A673 (cell line): ENCODE measurements at places on chromosomes 13 and 19. TPM values are rescaled to one million over a fixed set of nuclear protein-coding genes. Genes with fewer than 3 reads are reported as not detected.

The CKAP2 gene
- 104 and 105 TPM in 2 replicates for total RNA-seq

The RFX1 gene
- 19.5 and 23.1 TPM in 2 replicates for total RNA-seq

The BRME1 gene
- 3.2 and 4.0 TPM in 2 replicates for total RNA-seq

The DNAJC15 gene
- 2.4 and 2.6 TPM in 2 replicates for total RNA-seq

The RPS5 gene
- total RNA-seq, result 1,249 and 1,257 TPM in 2 replicates

The MEF2B gene
- total RNA-seq, result 2.9 and 3.4 TPM in 2 replicates

The FGF21 gene
- not detected in 2 replicates for total RNA-seq

- no peak for DNase-seq
Measured at GRCh38 chr13:49271264-49271663, 23.5 kb downstream of the CDADC1 start.

- DNase-seq, result no peak
Measured at GRCh38 chr19:8030960-8031359, 21.6 kb upstream of the CCL25 start.

- no peak for DNase-seq
Measured at GRCh38 chr19:17973759-17974158, 6.9 kb downstream of the KCNN1 start.

- no peak for DNase-seq
Measured at GRCh38 chr13:24016046-24016445, 118.7 kb upstream of the C1QTNF9B start.

DNA sequence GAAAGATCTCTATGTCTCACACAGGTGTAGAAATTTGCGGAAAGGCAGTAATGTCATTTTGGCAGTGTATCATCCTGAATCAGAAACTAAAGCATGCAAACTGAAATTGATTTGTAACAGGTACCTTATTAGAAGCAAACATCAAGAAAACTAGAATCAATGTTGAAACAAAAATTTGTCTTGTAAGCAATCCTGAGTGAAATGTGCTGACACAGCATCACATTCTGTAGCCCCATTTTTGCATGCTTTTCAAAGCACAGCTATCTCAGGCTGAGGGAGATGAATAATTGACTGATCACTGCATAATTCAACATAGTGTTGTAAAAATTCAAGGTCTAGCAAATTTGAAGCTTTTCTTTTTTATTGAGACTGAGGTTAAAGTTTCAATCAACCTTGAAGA is 539.7 kb downstream of the DACH1 start:
- DNase-seq, result no peak

GRCh38 chr13:40274103-40274502 is 392.3 kb downstream of the FOXO1 start:
- DNase-seq, result no peak

- DNase-seq, result no peak
Measured at GRCh38 chr13:94813920-94814475, 101.7 kb upstream of the SOX21 start.

- DNase-seq, result no peak
Measured at GRCh38 chr13:73497430-73497829, 438.6 kb downstream of the KLF5 start.

DNA sequence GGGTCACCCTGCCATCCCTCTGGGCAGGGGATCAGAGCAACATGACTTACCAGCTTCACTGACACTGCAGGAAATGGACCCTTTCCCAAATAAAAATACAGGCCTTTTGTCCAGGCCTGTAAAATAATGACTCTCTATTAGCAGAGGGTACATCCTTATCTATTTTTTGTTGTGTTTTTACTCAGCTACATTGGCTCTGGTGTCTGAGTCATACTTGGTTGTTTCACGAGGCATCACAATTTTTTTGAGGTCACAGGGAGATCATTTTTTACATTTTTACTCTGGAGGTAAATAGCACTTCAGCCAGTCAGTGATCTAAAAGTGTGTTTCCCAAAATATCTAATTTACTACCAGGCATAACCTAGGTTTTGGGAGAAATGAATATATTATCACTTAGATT is 6.9 kb upstream of the HTR2A start:
- no peak for DNase-seq

GRCh38 chr13:30816736-30817135 is 81.4 kb downstream of the ALOX5AP start:
- no peak for DNase-seq

GRCh38 chr19:7862413-7862951 is 11.7 kb downstream of the PRR36 start:
- DNase-seq, result peak; percentile 41

DNA sequence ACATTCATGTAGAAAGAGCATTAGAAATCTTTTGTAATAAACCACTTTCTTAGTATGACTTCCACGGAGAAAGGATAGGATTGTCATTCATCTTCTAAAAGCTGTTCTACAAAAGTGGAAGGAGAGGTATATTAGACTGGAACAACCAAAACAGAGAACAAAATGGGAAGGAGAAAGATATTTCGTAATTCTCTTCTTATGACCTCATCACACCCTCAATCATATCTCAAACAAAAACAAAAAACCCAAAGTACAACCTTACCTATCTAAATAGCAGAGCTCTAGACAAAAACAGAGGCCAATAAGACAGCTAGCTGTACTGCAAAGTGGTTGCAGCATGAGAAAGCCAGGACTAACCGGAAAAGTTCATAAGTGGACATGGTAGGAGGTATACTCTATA is 46.3 kb downstream of the DACH1 start:
- DNase-seq, result no peak

DNA sequence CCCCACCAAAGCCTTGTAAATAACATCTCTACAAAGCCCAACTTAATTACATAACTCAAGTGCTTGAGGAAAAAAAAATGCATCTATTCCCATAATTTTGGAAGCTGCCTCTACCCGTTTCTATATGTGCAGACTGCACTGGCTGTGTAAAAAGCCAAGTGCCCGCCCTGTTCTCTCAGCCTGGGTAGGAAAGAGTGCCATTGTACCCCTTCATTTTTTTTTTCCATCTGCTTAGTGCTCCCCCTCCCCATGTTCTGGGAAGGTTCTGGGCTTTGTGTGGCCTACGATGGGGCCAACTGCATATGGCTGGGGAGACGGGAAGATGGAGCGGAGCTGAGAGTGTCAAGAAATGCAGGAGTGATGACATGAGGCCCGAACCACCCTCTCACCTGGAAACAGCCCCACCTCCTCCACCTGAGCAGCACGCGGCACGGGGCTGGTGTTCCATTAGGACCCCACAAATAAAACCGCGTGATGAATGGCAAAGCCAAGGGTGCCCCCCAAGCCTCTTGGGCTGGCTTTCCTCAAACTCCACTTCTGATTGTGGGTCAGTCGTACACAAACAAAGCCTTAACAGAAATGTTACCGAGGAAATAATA is 42.1 kb downstream of the TSHZ3 start:
- DNase-seq, result no peak

- no peak for DNase-seq
Measured at GRCh38 chr13:39494633-39495032, 108.4 kb downstream of the LHFPL6 start.

GRCh38 chr19:54196536-54196935 is 4.1 kb upstream of the RPS9 start:
- no peak for DNase-seq

GRCh38 chr13:96769874-96770273 is 224.4 kb downstream of the OXGR1 start:
- no peak for DNase-seq

GRCh38 chr19:48826606-48827020 is 9.7 kb downstream of the HSD17B14 start:
- DNase-seq, result no peak

DNA sequence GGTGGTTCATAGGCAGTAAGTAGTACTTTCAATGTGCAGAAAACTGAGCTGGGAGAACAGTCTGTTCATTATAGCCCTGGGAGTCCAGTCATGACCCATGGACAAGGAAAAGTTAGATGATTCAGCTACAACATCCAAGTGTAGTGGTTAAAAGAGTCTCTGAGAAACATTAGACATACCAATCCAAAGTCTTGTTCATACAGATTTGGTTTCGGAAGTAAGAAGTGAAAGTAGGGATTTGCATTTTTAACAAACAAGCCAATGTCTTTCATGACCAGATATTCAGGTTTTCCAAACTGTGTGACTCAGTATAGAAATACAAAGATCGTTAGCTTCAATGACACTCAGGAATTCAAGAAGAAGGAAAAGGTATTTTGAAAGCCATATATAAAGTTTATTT is 345.3 kb downstream of the SLITRK1 start:
- DNase-seq, result no peak

DNA sequence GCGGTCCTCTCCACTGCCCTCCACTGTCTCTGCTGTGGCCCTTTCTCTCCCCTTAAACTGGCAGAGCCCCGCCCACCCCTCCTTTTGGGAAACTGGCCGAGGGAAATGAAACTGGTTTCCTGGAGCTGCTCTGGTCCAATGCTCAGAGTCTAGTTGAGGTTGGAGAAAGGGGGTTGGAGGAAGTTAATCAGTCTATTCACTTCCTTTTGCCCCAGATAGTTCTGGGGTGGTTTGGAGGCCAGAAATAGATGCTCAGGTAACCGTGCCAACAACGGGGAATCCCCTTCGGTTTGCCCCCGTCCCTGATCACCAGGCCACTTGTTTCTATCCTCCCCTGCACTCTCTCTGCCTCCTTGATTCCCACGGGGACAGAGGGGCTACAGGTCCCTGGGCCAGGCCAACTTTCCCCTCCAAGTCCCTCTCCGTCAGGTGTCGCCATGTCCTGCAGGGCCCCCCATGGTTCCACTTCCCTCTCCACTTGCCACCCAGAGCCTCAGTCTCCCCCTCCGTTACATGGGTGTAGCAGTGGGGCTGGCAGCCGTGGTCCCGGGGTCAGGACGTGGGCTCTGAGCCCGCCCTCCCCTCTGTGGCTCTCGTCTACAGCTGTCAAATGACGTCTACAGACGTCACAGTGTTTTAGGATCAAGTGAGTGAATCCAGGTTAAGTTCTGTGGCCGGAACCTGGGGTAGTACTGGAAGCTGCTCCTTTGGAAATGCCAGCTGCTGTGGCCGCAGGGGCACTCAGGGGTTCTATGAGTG is at the start of gene IL4I1:
TSS of gene IL4I1 (minus strand) at position 25 of the 759 bp plus-strand sequence. CDS start 727 bp downstream, outside the sequence.
- DNase-seq, result no peak

DNA sequence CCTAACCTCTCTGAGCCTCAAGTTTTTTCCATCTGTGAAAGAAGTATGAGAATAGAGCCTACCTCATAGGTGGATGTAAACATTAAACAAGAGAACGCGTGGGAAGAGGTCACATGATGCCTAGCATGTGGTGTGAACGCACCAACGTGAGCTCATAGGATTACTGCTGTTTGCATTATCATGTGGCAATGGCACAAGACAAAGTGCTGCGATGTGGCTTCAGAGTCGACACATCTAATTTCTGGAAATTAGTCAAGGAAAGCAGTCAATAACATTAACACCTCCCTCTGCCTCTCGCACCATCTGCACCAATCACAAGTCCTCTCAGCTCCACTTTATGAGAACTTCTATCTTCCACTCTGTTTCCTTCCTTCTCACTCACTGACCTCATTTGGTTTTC is 489.7 kb downstream of the COG6 start:
- no peak for DNase-seq

- DNase-seq, result peak; percentile 53
Measured at GRCh38 chr19:49200238-49200862, 42.8 kb downstream of the TRPM4 start.

GRCh38 chr13:28410096-28410495 is 84.8 kb downstream of the FLT1 start:
- no peak for DNase-seq

DNA sequence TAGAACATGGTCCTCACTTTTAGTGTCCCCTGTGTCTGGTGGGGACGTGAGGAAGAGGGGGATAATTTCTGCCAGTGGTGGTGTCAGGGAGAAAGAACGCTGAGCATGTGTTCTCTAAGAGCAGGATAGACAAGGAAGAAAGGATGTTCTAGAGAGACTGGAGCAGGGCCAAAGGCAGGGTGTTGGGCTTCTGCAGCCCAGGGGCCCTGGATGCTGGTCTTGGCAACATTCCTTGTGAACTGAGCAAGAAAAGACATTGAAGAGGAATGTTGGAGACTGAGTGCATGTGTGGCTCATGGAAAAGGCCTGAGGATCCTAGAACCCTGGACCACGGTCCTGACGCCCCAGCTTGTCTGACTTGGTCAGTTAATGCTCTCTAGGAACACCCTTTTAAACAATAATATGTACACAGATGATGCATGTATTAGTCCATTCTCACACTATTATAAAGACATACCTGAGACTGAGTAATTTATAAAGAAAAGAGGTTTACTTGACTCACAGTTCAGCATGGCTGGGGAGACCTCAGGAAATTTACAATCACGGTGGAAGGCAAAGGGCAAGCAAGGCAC is 33.6 kb upstream of the SLC10A2 start:
- DNase-seq, result no peak

DNA sequence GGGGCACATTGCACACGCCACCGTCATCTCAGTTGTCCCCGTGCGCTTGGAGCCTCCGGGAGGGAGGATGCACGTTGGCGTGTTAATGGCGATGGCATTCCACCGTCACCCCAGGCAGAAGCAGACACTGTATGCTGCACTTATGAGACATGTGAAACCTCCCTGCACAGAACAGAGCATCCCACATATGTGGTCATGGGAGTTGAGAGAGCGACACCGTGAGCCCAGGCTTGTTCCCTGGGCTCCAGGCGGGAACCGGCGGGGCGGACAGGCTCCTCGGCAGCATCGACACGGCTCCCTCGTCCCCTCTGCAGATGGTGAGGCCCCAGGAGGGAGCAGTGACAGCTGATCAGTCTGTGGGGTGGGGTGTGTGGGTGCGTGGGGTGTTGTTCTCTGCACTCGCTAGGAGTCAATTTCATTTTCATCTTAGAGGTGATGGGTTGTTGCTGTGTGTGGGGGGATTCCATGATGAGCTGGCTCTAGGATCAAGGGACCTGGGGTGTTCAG is 40.4 kb downstream of the CRTC1 start:
- DNase-seq, result no peak

GRCh38 chr13:77375560-77376108 is 48.7 kb upstream of the MYCBP2 start:
- no peak for DNase-seq

DNA sequence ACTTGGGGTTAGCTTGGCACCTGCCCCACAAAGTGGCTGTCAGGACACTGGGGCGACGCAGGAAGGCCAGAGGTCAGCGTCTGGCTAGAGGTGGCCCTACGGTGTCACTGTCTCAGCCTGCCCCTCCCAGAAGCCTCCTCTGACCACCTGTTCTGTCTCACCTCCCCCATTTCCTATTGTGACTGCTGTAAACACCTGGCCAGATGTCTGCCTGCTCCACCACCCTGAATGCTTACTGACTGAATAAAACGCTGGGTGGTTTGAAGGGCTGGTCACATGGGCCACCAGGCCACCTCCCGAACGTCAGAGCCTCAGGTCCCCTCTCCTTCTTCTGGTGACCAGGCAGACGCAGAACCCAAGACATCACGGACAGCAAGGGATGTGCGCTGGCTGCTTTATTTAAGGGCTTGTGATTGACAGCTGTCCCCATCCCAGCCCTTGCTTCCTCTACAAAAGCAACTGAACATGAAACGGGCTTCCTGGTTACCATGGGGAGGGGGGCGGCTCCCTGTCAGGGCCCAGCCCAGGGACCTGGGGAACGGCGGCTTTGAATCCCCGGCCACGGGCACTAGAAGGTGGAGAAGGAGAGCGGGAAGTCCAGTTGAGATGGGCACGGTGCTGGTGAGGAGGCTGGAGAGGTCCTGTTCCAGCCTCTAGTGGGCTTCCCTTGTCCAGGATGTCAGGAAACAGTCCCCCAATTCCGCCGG is 6.2 kb downstream of the ELOF1 start:
- DNase-seq, result no peak

GRCh38 chr19:6467384-6467783 is 3.3 kb downstream of the CRB3 start:
- DNase-seq, result no peak

- DNase-seq, result peak; percentile 65
Measured at GRCh38 chr19:14476673-14477401, 1.7 kb upstream of the PTGER1 start.
